ENCODE measurements at places on chromosomes 11 and 22. TPM values are rescaled to one million over a fixed set of nuclear protein-coding genes. Genes with fewer than 3 reads are reported as not detected.

OR51G2 gene
- total RNA-seq, result not detected

ATP5MG gene
- total RNA-seq, result 139 TPM

MADD gene
- 60.6 TPM for total RNA-seq

DNA sequence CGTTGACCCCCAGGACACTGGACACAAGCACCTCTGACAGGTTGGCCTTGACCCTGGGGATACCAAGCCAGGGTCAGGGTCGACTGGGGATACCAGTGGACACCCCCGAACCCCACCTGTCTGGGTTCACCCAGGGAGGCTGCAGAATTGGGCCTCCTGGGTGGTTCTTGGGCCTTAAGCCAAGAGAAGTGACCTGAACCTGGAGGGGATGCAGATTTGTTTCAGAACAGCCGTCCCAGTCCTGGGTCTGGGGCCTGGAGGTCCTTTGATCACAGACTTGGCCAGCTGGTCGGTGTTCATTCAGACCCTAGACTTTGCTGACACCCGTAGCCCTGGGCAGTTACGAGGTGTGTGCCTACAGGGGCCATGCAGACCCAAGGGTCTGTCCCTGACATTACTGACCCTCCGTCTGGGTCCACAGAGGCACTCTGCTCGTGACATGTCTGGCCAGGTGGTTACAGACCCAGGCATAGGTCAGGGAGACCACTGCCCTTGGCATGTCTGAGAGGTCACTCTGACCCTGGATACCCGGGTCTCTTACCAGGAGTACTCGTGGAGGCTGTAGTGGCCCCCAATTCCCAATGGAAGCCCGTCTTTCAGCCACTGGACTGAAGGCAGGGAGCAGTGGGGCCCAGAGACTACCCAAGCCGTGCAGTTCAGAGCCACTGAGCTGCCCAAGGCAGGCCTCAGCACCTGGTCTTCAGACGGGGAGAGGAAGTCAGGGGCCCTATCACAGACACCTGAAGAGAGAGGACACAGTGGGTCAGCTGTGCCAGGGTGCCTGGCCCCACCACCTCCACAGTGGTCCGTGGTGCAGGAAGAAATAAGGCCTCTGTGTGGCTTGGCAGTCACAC is 6.4 kb downstream of the SIGIRR start:
- no peak overlapping the region for H3K4me3 ChIP-seq
- DNase-seq, result no peak
- H3K36me3 ChIP-seq, result no peaks in the 10 kb centered on the region
- no peak overlapping the region for H3K27ac ChIP-seq

- no peak overlapping the region for H3K27ac ChIP-seq
- H3K27me3 ChIP-seq, result no peaks in the 10 kb centered on the region
- H3K4me1 ChIP-seq, result no peaks in the 10 kb centered on the region
- no peak overlapping the region for H3K4me3 ChIP-seq
- peaks cover 9% of the 10 kb centered on the region for H3K36me3 ChIP-seq
Observed at GRCh38 chr22:32501836-32502752, 27.5 kb downstream of the FBXO7 start.

GRCh38 chr11:31981457-31981856 is 109.4 kb upstream of the RCN1 start:
- no peak overlapping the region for H3K4me3 ChIP-seq
- no peak for DNase-seq
- no peaks in the 10 kb centered on the region for H3K36me3 ChIP-seq

DNA sequence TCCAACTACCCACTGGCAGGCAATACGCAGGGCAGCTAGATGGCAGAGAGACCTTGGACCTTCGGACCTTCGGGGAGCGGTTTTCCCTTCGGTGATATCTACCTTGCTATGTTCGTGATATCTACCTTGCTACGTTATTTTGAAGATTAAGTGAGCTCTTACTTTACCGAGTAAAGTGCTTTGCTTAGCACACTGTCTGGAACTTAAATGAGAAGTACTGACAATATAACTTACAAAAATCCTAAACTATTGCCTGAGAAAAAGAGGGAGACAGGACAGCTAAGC is 1.0 kb upstream of the PRDM10 start:
- H3K4me1 ChIP-seq, result peaks cover 18% of the 10 kb centered on the region
- H3K27me3 ChIP-seq, result no peaks in the 10 kb centered on the region
- peak overlapping the region; percentile 99 for H3K27ac ChIP-seq
- H3K36me3 ChIP-seq, result no peaks in the 10 kb centered on the region
- peak overlapping the region; percentile 91 for H3K4me3 ChIP-seq
- no peak for DNase-seq

GRCh38 chr11:75565916-75566762 is 4.1 kb downstream of the SERPINH1 start:
- peaks cover 45% of the 10 kb centered on the region for H3K4me1 ChIP-seq
- peak overlapping the region; percentile 100 for H3K27ac ChIP-seq
- H3K27me3 ChIP-seq, result no peaks in the 10 kb centered on the region
- H3K36me3 ChIP-seq, result peaks cover 65% of the 10 kb centered on the region

GRCh38 chr11:91717169-91717568 is 507.4 kb upstream of the FAT3 start:
- no peak overlapping the region for H3K27ac ChIP-seq
- DNase-seq, result no peak
- no peak overlapping the region for H3K4me3 ChIP-seq
- no peaks in the 10 kb centered on the region for H3K36me3 ChIP-seq
- H3K4me1 ChIP-seq, result no peaks in the 10 kb centered on the region
- no peaks in the 10 kb centered on the region for H3K27me3 ChIP-seq

- no peaks in the 10 kb centered on the region for H3K27me3 ChIP-seq
- no peak overlapping the region for H3K4me3 ChIP-seq
- no peaks in the 10 kb centered on the region for H3K4me1 ChIP-seq
- no peak overlapping the region for H3K27ac ChIP-seq
- no peak for DNase-seq
- H3K36me3 ChIP-seq, result no peaks in the 10 kb centered on the region
Observed at GRCh38 chr11:29153078-29153477, 863.8 kb downstream of the KCNA4 start.

GRCh38 chr11:69518081-69518950 is 36.9 kb downstream of the LINC01488 start:
- no peak overlapping the region for H3K4me3 ChIP-seq
- H3K4me1 ChIP-seq, result no peaks in the 10 kb centered on the region
- H3K27ac ChIP-seq, result no peak overlapping the region

DNA sequence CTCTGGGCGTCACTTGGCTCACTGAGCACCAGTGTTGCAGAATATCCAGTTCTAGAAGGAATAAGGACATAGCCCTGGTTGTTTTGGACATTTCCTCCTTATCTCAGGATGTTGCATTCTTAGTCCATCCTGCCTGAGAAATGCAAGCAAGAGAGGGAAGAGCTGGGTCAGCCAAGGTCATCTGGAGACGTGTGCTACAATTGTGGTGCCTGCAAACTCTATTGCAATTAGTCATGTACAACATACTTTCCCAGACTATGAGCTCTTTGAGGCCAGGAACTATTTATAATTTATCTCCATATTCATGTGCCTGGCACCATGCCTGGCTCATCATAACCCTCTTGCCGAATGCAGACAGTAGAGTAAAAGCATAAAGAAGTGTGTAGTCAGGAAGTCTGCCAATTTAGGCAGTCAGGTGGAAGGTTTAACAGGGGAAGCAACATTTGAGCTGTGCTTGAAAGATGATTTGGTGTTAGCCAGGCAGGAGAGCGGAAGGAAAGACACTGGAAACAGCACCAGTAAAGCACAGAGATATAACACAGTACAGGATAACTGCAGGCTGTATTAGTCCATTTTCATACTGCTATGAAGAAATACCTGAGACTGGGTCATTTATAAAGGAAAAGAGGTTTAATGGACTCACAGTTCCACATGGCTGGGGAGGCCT is 129.4 kb upstream of the PAX6 start:
- H3K4me1 ChIP-seq, result peaks cover 3% of the 10 kb centered on the region
- no peaks in the 10 kb centered on the region for H3K27me3 ChIP-seq
- DNase-seq, result no peak
- H3K4me3 ChIP-seq, result no peak overlapping the region

- no peak overlapping the region for H3K27ac ChIP-seq
- H3K4me3 ChIP-seq, result no peak overlapping the region
- no peak for DNase-seq
- no peaks in the 10 kb centered on the region for H3K27me3 ChIP-seq
- H3K4me1 ChIP-seq, result no peaks in the 10 kb centered on the region
Observed at GRCh38 chr11:70556884-70557741, 158.8 kb downstream of the CTTN start.
